Astrocyte of the cerebellum (primary cell): ENCODE measurements at places on chromosomes 2 and 18.

GRCh38 chr2:128311216-128311754, 7.4 kb downstream of the HS6ST1 start:
- DNase-seq = no peak

GRCh38 chr2:168443818-168444217, 12.3 kb upstream of the CERS6 start:
- no peak for DNase-seq

- no peak for DNase-seq
Measured at GRCh38 chr2:25312958-25313710, 28.6 kb downstream of the DNMT3A start.

- DNase-seq = no peak
Measured at GRCh38 chr2:38671303-38671702, 5.4 kb downstream of the GALM start.

- DNase-seq = peak; percentile 47
Measured at GRCh38 chr2:205060269-205060668, 515.0 kb downstream of the PARD3B start.

GRCh38 chr2:52405980-52406379, 1361.6 kb upstream of the CHAC2 start:
- no peak for DNase-seq

DNA sequence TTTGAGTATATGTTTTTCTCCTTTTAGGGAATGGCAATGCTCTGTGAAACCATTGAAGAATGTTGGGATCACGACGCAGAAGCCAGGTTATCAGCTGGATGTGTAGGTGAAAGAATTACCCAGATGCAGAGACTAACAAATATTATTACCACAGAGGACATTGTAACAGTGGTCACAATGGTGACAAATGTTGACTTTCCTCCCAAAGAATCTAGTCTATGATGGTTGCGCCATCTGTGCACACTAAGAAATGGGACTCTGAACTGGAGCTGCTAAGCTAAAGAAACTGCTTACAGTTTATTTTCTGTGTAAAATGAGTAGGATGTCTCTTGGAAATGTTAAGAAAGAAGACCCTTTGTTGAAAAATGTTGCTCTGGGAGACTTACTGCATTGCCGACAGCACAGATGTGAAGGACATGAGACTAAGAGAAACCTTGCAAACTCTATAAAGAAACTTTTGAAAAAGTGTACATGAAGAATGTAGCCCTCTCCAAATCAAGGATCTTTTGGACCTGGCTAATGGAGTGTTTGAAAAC, 82.3 kb downstream of the ACVR2A start:
- DNase-seq = no peak

DNA sequence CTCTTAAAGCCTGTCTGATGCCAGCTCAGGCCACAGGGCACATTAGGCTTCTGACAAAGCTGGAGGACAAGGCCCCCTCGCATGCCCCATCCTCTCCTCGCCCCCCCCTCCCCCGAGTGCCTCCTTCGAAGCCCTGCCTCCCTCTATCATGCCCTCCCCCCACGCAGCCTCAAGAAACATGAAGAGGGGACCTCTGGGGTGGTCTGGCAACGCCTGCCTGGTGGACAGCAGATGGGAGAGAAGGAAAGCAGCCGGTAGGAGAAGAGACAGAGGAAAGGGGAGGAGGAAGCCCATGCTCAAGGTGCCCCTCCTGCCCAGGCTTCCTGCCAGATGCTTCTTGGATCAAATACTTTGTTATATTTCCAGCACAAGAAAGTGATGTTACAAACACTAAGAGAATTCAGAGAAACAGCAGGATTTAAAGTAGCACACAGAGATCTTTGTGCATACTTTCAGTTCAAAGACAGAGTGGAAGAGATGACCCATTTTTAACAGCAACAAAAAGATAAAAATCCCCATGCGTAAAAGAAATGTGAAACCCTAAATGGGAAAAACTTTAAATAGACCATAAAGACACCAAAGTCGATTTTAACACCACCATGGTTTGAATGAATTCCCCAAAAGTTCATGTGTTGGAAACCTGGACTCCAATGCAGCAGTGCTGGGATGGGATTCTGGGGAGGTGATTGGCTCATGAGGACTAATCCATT, 19.0 kb downstream of the BOK start:
- peak; percentile 52 for DNase-seq

DNA sequence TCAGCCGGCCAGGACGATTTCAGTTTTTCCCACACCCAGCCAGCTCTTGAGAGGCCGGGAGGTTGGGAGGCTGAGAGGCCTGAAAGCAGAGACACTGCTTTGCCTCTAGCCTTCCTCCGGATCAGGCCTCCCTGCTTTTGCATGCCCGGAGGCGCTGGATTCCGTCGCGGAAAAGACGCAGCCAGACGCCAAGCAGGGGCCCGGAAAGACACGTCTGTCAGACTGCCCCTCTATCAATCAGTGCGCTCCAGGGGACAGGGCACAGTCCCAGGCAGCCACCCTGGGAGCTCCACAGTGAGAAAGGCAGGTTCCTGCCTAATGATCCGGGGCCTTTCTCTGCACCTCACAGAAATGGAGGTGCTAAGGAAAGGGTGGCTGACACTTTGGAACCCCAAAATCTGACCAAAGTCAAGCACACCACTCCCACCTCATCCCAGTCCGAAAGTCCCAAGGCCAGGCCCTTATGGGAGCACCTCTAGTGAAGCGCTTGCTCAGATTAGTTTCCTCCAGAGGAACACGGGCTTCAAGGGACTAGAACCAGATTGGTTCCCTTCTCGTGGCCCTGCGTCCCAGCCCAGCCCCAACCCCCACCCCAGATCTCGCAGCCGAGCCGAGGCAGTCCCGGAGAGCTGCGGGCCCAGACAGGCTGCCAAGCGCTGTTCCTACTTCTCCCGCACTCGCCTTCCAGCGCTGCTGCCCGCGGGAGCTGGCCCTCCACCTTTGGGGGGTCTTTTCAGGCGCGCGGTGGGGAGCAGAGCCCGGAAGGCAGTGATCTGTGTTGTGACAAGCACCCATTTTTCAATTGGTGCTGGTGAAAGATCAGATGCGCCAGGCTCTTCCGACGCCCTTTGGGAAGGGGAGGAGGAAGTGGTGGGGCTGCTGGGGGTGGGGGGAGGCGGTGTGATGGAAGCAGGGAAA, 5.0 kb downstream of the DLX1 start:
- DNase-seq = no peak

DNA sequence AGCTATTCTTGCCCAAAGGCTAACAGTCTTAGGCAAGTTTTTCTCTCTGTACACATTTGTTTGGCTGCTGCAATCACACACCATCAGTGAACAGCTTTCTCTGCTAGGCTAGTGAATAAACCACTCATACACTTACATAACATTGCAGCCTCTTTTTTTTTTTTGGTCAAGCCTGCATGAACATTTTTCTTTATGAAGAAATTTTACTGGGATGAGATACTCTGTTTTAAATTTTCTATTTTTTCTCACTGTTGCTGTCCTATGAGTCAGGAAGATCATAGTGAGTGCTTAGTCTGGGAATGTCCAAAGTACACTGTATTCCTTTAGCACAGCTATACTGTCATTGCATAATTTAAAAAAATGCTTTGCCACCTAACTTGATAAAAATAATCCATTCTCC, 58.5 kb downstream of the ROCK1 start:
- peak; percentile 13 for DNase-seq

DNA sequence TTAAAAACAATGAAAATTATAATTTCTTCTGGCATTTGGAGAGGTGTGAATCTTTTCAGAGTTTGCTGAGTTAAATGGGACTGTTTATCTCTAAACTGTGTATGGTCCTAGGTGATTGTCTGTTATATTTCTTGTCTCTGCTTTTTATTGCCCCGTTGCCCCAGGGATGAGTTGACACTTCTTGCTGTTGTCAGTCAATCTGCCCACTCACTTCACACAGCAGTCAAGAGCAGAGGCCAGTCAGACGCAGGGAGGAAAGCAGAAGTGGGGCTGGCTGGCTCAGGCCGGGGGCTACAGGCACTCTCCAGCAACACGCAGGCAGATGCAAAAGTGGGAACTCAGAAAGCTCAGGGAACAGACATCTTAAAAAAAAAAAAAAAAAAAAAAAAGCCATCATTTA, 365.2 kb downstream of the CLIP4 start:
- DNase-seq = no peak

DNA sequence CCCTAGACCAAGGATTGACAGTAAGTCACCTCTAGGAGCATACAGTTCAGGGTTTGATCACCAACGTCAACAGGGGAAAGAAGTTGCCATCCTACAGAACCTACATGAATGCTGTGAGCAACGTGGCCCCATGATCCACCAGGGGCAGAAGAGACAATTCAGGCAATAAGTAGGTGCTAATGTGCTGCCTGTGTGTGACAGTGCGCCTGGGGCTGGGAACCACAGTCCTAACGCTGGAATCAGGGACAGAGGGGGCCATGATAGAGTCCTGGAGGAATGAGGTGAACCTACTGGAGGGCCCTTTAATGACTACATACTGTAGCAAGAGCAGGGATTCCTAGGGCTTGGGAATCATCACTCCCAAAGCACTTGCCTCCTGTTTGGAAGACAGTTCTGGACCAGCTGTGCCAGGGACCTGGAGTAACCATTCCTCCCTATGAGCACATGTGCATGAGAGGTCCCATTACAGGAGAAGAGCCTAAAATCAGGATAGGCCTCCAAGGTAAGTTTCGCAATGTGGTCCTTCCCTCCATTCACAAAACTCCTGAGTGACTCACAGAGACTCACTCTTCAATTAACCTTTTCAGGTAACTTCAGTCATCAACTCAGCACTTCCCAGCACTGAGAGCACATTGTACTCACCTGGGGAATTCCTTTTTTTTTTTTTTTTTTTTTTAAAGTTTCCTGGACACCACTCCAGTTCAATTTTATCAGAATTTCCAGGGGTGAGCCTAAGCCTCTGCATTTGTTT, 214.0 kb downstream of the TMEM163 start:
- DNase-seq = no peak

- no peak for DNase-seq
Measured at GRCh38 chr2:83282043-83282795, 1176.9 kb downstream of the SUCLG1 start.

- no peak for DNase-seq
Measured at GRCh38 chr2:143158551-143159485, 29.6 kb downstream of the ARHGAP15 start.

DNA sequence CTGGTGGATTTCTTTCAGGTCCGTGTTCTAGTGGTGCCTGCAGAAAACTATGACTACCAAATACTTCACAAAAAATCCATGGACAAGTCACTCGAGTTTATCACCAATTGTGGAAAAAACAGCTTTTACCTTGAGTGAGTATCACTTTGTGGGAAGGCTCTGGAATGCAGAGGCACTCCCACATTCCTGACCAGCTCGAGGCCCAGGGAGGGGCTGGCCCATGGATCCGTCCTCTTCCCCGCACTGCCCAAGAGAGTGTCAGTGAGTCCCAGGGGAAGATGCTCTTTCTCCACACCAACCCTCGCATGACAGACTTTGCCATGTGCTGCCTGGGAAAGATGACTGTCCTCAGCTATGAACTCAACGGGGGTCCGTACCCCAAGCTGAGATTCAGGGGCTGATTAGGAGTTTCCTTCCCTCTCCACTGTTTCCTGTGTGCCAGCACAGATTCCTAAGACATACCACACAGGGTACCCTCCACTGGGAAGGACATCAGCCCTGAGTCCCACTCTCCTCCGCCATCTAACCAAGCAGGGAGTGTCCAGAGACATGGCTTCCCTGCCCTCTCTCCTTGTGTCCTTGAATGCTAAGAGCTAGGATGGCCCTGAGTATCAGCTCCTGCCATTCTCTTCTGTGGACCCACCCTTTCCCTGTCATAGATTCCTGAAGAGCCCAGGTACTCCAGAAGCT, 155.9 kb downstream of the LAMA3 start:
- DNase-seq = no peak

DNA sequence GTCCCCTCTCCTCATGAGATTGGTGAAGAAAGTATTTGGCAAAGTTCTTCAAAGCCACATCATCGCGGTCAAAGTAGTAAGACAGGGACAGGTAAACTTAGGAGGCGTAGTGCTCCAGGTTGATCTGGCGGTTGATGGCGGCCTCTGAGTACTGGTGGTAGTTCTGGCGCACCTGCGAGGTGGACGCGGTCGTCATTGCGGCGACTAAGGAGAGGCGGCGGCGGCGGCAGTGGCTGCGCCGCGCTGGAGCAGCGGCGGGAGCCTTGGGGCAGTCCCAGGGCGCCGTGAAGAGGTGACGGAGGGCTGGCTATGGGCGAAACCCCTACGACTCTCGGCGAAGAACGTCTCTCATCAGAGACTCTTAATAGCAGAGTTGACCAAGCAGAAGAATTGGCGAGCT, 107.2 kb upstream of the UBE2E3 start:
- DNase-seq = no peak

GRCh38 chr18:79518028-79518682, 122.4 kb downstream of the NFATC1 start:
- no peak for DNase-seq

GRCh38 chr2:62831729-62832128, 126.2 kb downstream of the EHBP1 start:
- DNase-seq = no peak

DNA sequence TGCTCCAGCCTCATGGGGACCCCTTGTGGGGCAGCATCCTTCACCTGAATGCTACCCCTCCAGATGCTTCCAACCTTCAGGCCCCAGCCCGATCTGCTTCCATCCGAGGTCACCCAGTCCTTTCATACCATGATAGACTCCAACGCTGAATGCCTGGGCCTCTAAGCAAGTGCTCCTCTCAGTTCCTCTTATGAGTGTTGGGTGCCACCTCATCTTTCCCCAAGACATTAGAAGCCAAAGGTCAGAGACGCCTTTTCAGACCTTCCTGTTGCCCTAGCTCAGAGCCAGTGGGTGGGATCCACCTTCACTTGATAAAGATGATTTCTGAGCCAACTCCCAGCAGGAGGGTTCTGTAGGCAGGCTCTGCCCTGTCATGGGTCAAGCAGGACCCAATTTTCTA, 174.5 kb upstream of the MGAT5 start:
- no peak for DNase-seq

DNA sequence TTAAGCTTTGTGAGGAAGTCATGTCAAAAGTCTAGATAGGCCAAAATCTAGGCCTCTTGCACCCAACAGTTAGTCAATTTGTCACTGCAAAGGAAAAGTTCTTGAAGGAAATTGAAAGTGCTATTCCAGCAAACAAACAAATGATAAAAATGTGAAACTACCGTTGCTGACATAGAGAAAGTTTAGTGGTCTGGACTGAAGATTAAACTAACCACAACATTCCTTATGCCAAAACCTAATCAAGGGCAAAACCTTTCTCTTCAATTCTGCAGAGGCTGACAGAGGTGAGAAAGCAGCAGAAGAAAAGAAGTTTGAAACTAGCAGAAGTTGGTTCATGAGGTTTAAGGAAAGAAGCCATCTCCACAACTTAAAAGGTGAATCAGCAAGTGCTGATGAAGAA, 44.0 kb upstream of the LRRTM4 start:
- no peak for DNase-seq

GRCh38 chr18:24972577-24972976, 379.4 kb downstream of the ZNF521 start:
- DNase-seq = no peak

DNA sequence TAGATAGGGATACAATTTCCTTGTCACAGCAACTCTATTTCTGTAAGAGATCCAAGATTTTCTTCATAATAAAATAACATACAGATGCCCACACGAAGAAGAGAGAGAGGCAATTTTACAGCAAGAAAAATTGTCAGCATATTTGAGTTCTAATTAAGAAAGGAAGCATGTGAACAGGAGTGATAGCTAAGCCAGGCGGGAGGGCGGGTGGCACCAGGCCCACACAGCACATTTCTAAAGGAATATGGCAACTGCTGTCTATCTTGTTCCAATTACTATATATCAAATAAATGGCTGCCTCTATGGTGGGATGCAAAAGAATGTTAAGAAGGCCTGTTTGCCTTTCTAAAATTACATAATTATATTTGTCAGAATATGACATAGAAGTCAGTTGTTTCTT, 248.3 kb upstream of the DOK6 start:
- DNase-seq = no peak
